Neuronal stem cell (in vitro differentiated cells): ENCODE measurements at places on chromosomes 5 and 9.

DNA sequence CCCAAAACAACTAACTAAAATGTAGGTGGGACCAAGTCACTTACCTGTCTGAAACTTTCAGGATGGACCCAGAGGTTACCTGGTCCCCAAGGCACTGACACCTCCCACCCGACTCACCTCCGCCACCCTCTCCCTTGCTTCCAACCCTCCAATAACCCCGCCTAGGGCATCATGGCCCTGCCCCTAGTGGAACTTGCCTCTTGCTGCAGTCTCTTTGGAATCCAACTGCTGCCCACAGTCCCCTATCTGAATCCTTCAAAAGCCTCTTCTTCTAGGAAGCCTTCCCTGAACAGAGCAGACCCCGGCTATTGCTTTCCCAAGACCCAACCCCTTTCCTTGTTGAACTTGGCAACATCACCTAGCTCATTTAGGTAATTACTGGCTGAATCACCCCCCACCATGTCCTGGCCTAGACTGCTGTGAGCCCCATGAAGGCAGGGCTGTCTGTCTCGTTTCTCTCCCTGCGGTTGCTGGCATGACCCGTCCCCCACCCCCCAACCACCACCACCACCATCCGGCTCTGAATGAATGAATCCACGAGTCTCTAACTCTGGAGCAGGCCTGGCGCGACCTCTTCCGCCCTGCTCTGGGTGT, 9.4 kb downstream of the CRB2 start:
- H3K27ac ChIP-seq: no peak overlapping the region
- no peak overlapping the region for H3K4me3 ChIP-seq
- H3K36me3 ChIP-seq: peaks cover 90% of the 10 kb centered on the region
- DNase-seq: no peak

- H3K36me3 ChIP-seq: peaks cover 10% of the 10 kb centered on the region
- H3K4me1 ChIP-seq: no peaks in the 10 kb centered on the region
- no peak overlapping the region for H3K4me3 ChIP-seq
- no peaks in the 10 kb centered on the region for H3K27me3 ChIP-seq
Observed at GRCh38 chr9:100196215-100196614, 97.2 kb downstream of the INVS start.

GRCh38 chr5:31193116-31193515, 370 bp upstream of the CDH6 start:
- peaks cover 20% of the 10 kb centered on the region for H3K4me1 ChIP-seq
- H3K27ac ChIP-seq: no peak overlapping the region
- peak overlapping the region; percentile 54 for H3K4me3 ChIP-seq
- no peaks in the 10 kb centered on the region for H3K27me3 ChIP-seq
- no peaks in the 10 kb centered on the region for H3K36me3 ChIP-seq

GRCh38 chr5:127402361-127402760, 111.8 kb downstream of the MEGF10 start:
- H3K4me3 ChIP-seq: no peak overlapping the region
- no peak for DNase-seq
- no peaks in the 10 kb centered on the region for H3K27me3 ChIP-seq
- H3K27ac ChIP-seq: no peak overlapping the region

GRCh38 chr5:115313052-115313451, 16.6 kb upstream of the CCDC112 start:
- H3K27me3 ChIP-seq: peaks cover 2% of the 10 kb centered on the region
- H3K4me3 ChIP-seq: no peak overlapping the region
- H3K36me3 ChIP-seq: no peaks in the 10 kb centered on the region
- no peak for DNase-seq

DNA sequence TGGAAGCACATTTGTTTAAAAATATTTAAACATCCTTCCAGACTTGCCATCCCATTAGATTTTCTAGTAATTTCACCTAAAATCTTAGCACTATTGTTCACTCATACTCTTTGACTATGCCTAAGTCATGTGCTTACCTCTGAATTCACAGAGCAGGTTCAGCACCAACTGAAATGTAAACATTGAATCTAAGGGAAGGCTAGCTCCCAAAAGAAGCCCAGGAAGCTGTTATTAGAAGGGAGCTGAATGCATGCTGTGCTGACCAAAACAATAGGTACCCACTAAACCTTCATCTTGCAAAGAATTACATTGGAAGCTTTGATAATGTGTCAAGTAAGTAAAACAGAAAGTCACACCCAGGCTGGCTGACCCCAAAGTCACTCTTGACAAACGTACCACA, 571.3 kb downstream of the GABRG2 start:
- no peaks in the 10 kb centered on the region for H3K27me3 ChIP-seq
- no peaks in the 10 kb centered on the region for H3K36me3 ChIP-seq

DNA sequence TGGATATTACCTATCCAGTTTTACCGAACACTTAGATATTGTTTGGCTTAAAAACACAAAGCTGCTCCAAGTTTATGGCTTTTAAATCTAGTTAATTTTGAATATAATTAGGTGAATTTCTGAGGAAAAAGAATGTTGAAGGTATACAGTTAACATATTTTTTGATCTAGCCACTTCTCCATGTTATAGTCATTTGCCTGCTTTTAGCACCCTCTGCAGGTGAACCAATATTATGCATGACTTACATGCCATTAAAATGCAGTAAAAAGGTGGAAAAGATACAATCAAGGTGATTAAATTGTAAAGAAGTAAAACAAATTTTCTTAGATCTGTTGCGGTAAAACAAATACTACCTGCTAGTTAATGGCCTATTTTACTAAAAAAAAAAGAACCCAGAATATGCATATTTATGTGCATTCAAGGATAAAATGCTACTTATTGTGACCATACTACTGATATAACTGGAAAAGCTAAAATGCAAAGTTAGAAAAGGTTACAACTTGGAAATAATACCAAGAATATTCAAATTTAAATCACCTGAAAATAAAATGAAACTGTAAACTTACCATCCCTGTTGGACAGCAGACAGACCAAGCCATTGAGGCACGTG, 132.1 kb downstream of the AP3B1 start:
- no peaks in the 10 kb centered on the region for H3K4me1 ChIP-seq
- no peak overlapping the region for H3K4me3 ChIP-seq
- peak; percentile 17 for DNase-seq
- no peaks in the 10 kb centered on the region for H3K27me3 ChIP-seq
- H3K36me3 ChIP-seq: peaks cover 74% of the 10 kb centered on the region

- H3K4me3 ChIP-seq: no peak overlapping the region
- no peaks in the 10 kb centered on the region for H3K4me1 ChIP-seq
- DNase-seq: no peak
Observed at GRCh38 chr9:36637491-36638270, 65.0 kb downstream of the MELK start.

- H3K4me3 ChIP-seq: peak overlapping the region; percentile 79
- no peaks in the 10 kb centered on the region for H3K27me3 ChIP-seq
- H3K36me3 ChIP-seq: no peaks in the 10 kb centered on the region
- H3K27ac ChIP-seq: peak overlapping the region; percentile 95
Observed at GRCh38 chr9:15553528-15553898, 670 bp downstream of the CCDC171 start.

- DNase-seq: no peak
- H3K27ac ChIP-seq: no peak overlapping the region
- H3K27me3 ChIP-seq: no peaks in the 10 kb centered on the region
- H3K4me3 ChIP-seq: no peak overlapping the region
- no peaks in the 10 kb centered on the region for H3K36me3 ChIP-seq
Observed at GRCh38 chr5:143229426-143229895, 174.0 kb downstream of the NR3C1 start.

GRCh38 chr5:121976979-121977378, 15.2 kb downstream of the SRFBP1 start:
- no peaks in the 10 kb centered on the region for H3K4me1 ChIP-seq
- no peak for DNase-seq
- no peaks in the 10 kb centered on the region for H3K27me3 ChIP-seq
- H3K36me3 ChIP-seq: no peaks in the 10 kb centered on the region
- H3K4me3 ChIP-seq: no peak overlapping the region

DNA sequence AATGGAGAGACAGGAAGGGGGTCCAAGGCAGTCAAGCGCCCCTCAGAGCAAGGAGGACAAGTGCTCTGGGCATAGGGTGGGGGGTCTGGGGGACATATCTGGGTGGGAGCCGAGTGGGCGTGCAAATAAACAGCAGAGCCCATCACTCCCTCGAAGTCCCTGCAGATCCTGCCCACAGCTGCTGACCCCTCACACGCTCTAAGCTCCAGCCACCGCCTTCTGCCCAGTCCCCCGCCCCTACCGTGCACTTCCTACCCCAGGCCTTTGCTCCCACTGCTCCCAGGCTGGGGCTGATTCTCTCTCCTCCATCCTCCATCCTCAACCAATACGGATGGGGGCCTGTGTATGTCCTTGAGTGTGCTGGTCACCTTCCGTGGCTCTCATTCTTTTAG, 16.9 kb upstream of the ALDH1B1 start:
- peaks cover 25% of the 10 kb centered on the region for H3K4me1 ChIP-seq
- no peak for DNase-seq
- H3K27me3 ChIP-seq: no peaks in the 10 kb centered on the region
- H3K27ac ChIP-seq: no peak overlapping the region
- no peak overlapping the region for H3K4me3 ChIP-seq
- no peaks in the 10 kb centered on the region for H3K36me3 ChIP-seq

DNA sequence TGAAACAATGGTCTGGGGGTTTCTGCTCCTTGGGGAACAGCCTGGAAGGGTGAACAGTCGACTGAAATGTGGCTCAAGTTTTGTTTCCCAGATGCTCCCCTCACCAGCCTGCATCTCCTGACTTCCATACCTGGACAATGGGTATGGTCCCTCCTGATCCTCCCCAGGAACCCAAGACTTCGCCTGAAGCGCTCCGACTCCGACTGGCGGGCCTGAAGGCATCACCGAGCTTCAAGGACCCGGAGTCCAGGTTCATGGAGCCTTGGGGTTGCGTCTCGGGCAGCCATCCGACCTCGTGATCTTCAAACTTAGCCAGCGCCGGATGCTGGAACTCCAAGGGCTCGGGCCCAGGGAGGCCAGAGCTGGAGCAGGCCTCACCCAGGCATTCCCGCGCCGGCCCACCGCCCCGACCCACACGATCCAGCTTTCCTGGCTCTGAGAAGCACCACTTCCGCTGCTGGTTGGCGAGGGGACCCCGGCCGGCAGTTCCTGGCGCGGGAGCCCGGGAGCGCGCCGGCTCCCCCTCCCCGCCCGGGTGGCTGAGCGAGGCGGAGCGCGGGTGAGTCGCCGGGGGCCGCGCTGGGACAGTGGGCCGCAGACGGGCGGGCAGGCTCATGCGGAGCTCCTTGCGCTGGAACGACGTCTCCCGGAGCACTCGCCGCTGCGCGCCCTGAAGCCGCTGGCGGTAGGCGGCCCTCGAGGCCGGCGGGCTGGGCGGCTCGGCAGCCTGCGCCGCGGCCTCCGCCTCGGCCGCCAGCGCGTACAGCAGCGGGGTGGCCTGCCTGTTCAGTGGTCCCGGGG, 5.2 kb downstream of the SHROOM1 start:
- H3K4me3 ChIP-seq: no peak overlapping the region
- DNase-seq: no peak
- no peak overlapping the region for H3K27ac ChIP-seq
- peaks cover 4% of the 10 kb centered on the region for H3K4me1 ChIP-seq
- peaks cover 77% of the 10 kb centered on the region for H3K27me3 ChIP-seq

DNA sequence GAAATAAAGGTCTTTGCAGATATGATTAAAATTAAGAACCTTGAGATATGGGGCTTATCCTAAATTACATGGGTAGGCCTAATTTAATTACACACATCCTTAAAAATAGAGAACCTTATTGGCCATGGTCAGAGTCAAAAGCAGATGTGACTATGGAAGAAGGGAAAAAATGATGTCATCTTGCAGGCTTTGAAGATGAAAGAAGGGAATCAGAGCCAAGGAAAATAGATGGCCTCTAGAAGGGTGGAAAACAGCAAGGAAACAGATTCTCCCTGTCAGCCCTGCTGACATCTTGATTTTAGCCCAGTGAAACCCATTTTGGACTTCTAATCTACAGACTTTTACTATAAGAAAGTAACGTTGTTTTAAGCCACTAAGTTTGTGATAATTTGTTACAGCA, 37.6 kb upstream of the KCNN2 start:
- H3K4me1 ChIP-seq: peaks cover 2% of the 10 kb centered on the region
- no peak for DNase-seq
- H3K27ac ChIP-seq: no peak overlapping the region
- no peaks in the 10 kb centered on the region for H3K27me3 ChIP-seq

GRCh38 chr9:34343605-34344004, 14.2 kb downstream of the NUDT2 start:
- no peaks in the 10 kb centered on the region for H3K4me1 ChIP-seq
- H3K4me3 ChIP-seq: no peak overlapping the region
- DNase-seq: no peak
- H3K36me3 ChIP-seq: peaks cover 14% of the 10 kb centered on the region
- H3K27me3 ChIP-seq: no peaks in the 10 kb centered on the region
- H3K27ac ChIP-seq: no peak overlapping the region

- no peak overlapping the region for H3K27ac ChIP-seq
- DNase-seq: no peak
- H3K4me1 ChIP-seq: no peaks in the 10 kb centered on the region
- H3K4me3 ChIP-seq: no peak overlapping the region
- no peaks in the 10 kb centered on the region for H3K36me3 ChIP-seq
Observed at GRCh38 chr9:6355728-6356127, 27.6 kb downstream of the TPD52L3 start.

DNA sequence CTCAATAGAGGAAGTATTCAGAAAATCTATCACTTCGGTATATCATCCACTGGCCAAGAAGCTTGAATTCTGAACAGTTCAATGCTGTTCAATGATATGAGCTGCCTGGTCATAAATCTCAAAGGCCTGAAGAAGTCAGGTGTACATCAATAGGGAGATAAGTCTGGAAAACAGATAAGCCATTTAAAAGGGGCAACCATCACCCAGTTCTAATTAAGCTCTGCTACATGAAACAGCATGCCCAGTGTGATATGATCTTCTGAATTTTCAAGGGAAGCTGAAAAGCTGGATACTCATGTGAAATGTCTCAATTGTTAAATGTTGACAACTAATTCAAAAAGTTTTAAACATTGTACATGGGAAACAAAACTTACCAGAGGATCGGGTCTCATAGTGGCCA, 2020.7 kb upstream of the WWC1 start:
- no peak overlapping the region for H3K4me3 ChIP-seq
- H3K36me3 ChIP-seq: no peaks in the 10 kb centered on the region
- no peak overlapping the region for H3K27ac ChIP-seq

- H3K27ac ChIP-seq: no peak overlapping the region
- no peak for DNase-seq
- H3K27me3 ChIP-seq: no peaks in the 10 kb centered on the region
- no peak overlapping the region for H3K4me3 ChIP-seq
Observed at GRCh38 chr9:5909976-5910375, 19.3 kb downstream of the MLANA start.

GRCh38 chr9:121550569-121551512, 51.2 kb upstream of the GGTA1 start:
- H3K4me3 ChIP-seq: peak overlapping the region; percentile 70
- no peaks in the 10 kb centered on the region for H3K27me3 ChIP-seq
- H3K27ac ChIP-seq: no peak overlapping the region
- H3K36me3 ChIP-seq: no peaks in the 10 kb centered on the region

GRCh38 chr5:83551821-83552220, 80.3 kb downstream of the VCAN start:
- H3K4me1 ChIP-seq: no peaks in the 10 kb centered on the region
- H3K36me3 ChIP-seq: peaks cover 98% of the 10 kb centered on the region
- no peaks in the 10 kb centered on the region for H3K27me3 ChIP-seq
- no peak overlapping the region for H3K4me3 ChIP-seq
